Aortic smooth muscle cell (primary cell): ENCODE measurements at places on chromosomes 16 and 17. TPM values are rescaled to one million over a fixed set of nuclear protein-coding genes. Genes with fewer than 3 reads are reported as not detected.

KRT9 gene
- total RNA-seq, result not detected in 2 replicates

NTN3 gene
- 0.31 and 0.40 TPM in 2 replicates for total RNA-seq

UNC119 gene
- 19.2 and 19.9 TPM in 2 replicates for total RNA-seq

ZNF778 gene
- 7.8 and 13.7 TPM in 2 replicates for total RNA-seq

RTN4RL1 gene
- total RNA-seq, result 1.1 and 14.4 TPM in 2 replicates

VMO1 gene
- total RNA-seq, result 0.62 and 0.92 TPM in 2 replicates

PRSS53 gene
- 1.3 and 1.5 TPM in 2 replicates for total RNA-seq

OR1A1 gene
- not detected in 2 replicates for total RNA-seq

ITGAL gene
- under 0.01 TPM in 2 replicates for total RNA-seq
